Renal pelvis (tissue), 12 donors: ENCODE measurements at places on chromosomes 12 and 14. TPM values are rescaled to one million over a fixed set of nuclear protein-coding genes. Genes with fewer than 3 reads are reported as not detected.
A peak's percentile ranks its signal among the peaks of the same experiment; 100 is the strongest.

The HOXC12 gene
- polyA plus RNA-seq, result not detected

- DNase-seq, result no peak
Observed at GRCh38 chr14:75156901-75157300, 19.5 kb downstream of the TMED10 start.

DNA sequence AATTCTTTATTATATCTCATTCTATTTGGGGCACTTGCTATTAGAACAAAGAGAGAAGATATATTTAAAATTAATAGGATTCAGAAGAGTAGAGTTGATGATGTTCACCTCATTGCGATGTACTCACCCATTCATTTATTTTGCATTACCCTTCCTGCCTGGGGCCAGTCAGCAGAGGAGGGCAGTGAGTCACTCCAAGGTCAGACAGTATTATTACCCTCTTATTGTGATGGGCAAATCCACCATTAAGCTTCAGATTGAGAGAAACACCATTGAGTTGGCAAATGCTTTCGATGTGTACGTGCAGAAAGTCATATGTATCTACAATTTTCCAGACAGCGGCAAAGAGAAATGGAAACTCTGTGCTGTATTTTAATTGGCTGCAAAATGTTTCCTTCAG is 134.2 kb downstream of the BICD1 start:
- no peak for DNase-seq

DNA sequence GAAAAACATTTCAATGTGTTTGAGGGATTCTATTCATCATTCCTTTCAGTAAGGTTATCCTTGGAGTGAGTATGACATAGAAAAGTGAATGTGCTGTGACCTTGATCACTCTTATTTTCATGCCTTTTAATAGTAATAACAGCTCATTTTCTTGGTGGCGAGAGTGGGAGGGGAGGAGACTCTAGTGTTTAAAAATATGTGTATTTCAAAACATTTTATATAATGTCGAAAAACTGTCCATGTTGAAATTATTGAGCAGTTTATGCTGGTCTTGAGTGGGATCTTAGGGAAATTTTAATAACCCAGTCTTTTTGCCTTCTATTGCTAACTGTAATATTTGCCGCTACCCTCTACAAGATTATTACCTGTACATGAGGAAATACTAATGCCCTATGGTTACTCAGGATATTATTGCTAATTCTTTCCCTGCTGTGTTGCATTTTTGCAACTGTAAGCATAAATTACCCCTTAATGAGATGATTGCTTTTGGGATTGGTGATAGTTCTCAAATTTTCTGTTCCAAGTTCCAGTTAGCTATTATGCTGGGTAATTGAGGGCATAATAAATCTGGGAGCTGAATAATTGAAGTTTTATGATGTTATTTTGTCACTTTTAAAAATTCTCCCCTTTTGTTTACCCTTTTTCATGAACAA is 21.9 kb downstream of the ATF7IP start:
- DNase-seq, result no peak

GRCh38 chr12:118060301-118061010 is 523 bp downstream of the WSB2 start:
- peak; percentile 31 for DNase-seq

The TAS2R13 gene
- polyA plus RNA-seq, result 0.10 TPM

DNA sequence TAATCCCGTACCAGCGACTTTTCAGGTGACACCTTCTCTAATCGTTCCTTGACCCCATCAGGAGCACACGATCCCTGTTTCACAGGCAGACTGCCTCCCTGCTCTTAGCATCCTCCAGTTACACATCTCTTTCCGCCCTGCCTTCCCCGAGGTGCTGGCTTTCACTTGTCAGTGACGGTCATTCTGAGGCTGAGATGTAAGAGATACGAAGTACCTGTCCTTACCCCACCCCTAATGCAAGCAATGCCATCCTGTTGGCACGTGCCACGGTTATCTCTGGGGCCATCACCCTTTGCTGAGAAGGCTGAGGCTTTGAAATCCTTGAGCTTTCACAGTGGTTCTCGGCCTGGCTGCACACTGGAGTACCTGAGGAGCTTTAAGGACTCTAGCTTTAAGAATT is 24.4 kb downstream of the B4GALNT3 start:
- DNase-seq, result no peak
